ENCODE measurements at places on chromosomes 3 and 15.
A peak's percentile ranks its signal among the peaks of the same experiment; 100 is the strongest.

GRCh38 chr3:134437211-134437752, 48.5 kb downstream of the ANAPC13 start:
- DNase-seq = no peak

GRCh38 chr3:57227930-57228751, 612 bp downstream of the APPL1 start:
- peak; percentile 51 for DNase-seq

DNA sequence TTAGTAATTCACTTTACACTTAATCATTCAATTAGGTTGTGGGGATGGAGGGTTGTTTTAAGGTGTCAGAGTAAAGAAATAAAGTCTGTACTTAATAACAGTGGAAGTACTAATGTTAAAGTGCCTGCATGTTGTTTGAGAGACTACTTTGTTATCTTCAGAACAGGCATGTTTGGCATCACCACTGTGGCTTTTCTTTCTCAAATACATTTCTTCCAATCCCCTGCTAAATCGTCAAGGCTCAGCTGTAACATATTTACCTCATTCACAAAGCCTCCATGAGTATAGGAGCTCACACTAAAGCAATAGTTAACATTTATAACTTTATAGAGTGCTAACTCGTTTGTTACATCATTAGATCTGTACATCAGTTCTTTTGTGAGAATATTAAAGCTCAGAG, 2.6 kb downstream of the TIMMDC1 start:
- no peak for DNase-seq

- no peak for DNase-seq
Observed at GRCh38 chr15:79003896-79004295, 59.0 kb upstream of the CTSH start.

GRCh38 chr3:25156626-25157025, 271.4 kb upstream of the RARB start:
- DNase-seq = no peak

DNA sequence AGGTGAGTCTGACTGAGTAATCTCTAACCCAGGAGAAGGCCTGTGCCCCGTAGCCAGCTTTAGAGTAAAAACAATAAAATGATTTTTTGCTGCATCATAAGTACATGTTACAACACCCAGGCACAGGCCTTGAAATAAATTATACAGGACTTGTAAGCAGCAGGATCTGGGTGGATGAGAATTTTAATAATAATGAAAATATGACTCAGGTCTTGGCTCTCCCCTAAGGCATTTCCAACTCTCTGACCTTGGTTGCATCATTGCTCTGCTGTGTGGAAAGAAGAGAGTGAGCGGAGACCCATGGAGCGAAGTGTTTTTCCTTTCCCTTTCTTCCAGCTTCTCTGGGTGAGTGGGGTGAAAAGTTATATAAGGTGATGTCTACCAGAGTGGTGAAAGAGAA, 44.6 kb downstream of the EOMES start:
- no peak for DNase-seq

DNA sequence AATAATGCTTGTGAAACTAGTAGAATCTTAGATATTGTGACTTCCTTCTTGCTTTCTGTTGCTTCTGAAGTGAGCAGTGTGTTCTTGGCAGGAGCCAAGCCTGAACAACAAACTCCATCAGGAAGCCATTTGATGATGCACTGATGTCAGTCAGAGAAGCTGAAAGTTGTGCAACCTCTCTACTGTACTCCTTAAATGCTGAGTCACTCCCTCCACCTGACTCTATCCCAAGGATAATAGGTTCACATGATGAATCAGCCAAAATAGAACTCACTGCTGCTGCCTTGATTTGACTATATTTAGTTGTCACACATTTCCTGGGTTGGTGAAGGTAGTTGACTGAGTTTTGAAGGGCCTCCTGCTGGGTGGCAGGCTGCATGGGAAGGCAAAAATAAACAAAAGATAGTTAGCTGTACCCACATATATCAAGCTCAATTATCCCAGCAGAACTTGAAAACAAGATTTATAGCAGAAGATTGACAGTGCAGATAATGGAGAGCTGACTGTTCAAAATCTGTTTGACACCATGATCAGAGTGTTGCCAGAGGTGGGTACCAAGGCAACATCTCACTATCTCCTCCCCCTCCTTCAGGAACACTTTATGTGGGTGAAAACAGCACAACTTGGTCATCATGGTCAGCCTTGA, 328.4 kb upstream of the DPH6 start:
- DNase-seq = no peak

GRCh38 chr3:177881351-177881750, 654.9 kb upstream of the KCNMB2 start:
- no peak for DNase-seq

GRCh38 chr15:32838820-32839219, 121.0 kb downstream of the GREM1 start:
- peak; percentile 75 for DNase-seq

DNA sequence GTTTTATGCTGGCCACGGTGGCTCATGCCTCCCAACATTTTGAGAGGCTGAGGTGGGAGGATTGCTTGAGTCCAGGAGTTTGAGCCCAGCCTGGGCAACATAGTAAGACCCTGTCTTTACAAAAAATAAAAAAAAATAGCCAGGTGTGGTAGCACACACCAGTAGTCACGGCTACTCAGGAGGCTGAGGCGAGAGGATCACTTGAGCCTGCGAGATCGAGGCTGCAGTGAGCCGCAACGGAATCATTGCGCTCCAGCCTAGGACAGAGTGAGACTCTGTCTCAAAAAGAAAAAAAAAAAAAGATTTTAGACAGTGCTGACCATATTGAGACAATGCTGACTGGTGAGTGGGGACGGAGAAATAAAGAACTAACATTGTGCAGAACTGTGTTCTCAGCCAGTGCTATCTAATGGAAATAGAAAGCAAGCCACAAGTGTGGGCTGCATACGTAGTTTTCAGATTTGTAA, 67.2 kb downstream of the ST6GAL1 start:
- no peak for DNase-seq

DNA sequence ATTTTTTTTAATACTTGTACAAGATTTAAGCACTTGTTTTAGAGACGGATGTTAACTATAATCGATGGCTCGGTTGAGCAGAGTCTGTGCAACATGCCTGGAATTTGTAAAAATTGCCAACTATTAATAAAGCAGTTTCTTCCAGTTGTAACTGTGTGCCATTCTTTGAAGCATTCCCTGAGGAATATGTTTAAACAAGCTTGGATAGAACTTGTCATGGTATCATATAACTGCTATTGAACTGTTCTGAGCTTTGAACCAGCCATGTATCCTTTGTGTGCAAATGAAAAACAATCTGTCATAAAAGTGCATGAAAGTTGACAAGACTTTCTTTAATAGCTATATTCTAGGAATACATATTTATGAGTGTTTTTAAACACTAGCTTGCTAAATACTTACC, 45.8 kb upstream of the UBE2E2 start:
- no peak for DNase-seq

DNA sequence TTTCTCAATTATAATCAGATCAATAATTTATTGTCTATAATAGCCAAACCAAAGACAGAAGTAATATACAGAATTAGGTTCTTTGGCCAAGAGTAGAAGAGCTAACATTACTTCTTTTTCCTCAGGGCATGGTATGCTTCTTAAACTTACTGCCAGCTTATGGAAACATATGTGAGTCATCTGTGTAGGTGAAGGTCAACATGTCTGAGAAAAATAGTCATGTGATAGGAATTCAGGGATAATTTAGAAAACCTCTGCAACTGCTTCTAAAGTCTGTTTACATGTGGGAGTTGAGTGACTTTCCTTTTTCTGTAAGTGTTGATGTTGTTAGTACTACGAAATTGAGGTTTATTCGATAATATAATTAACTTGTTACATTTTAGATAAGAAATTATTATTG, 19.2 kb upstream of the MAP6D1 start:
- no peak for DNase-seq

- DNase-seq = no peak
Observed at GRCh38 chr15:60371175-60372051, 26.4 kb downstream of the ANXA2 start.

DNA sequence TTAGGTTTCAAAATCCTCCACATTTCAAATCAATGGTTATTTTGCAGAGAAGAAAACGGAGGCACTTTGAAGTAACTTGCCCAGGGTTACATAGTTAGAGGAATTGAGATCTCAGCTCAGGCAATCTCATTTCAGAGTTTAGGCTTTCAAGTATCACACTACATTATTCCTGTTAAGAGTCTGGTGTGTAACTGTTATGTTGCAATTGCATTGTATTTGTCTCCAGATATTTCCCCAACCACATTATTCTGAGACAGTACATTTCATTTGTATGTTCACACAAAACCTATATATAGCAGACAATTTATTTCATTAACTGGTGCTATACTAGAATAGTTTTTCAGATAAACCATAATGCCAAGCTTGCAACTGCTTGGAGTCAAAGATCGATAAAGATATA, 154.2 kb upstream of the TSPAN3 start:
- DNase-seq = no peak

DNA sequence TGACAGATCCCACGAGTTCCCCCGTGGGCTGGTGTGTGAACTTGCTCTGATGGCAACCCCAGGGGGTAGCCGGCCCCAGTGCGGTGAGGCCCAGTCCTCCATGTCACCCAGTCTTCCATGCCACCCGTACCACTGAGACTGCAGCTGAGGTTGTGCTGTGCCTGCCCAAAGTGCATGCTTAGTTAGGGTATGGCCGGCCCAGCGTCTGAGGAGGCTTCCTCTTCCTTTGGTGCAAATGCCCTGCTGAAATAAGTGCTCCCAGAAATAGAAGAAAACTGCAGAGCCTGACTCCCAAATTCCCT, 31.5 kb downstream of the MGLL start:
- DNase-seq = no peak

GRCh38 chr3:28151608-28152228, 89.7 kb upstream of the CMC1 start:
- DNase-seq = no peak

- no peak for DNase-seq
Observed at GRCh38 chr3:17643691-17644090, 98.7 kb downstream of the TBC1D5 start.

GRCh38 chr3:99874237-99875002, 56.8 kb downstream of the CMSS1 start:
- no peak for DNase-seq

DNA sequence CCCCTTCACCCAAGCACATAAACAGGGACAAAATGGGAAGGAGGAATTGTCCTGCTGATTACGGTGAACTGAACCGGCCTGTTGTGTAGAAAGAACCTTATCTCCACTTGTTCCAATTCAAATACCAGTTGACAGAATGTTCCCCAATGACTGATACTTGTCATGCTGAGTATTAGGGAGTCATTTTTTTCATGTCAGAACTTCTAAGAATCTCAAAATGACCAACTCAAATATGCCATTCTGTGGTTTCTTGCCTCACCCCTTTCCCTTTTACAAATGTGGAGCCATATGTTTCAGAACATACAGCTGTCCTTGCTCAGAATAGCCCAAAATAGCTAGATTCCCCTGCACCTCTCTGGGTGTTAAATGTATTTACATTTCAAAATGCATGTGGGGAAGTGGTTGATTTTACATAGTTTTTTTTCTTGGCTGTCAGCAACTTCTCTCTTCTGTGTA, 405.9 kb upstream of the TBL1XR1 start:
- DNase-seq = no peak

GRCh38 chr15:78147566-78147965, 1.6 kb upstream of the IDH3A start:
- DNase-seq = no peak

DNA sequence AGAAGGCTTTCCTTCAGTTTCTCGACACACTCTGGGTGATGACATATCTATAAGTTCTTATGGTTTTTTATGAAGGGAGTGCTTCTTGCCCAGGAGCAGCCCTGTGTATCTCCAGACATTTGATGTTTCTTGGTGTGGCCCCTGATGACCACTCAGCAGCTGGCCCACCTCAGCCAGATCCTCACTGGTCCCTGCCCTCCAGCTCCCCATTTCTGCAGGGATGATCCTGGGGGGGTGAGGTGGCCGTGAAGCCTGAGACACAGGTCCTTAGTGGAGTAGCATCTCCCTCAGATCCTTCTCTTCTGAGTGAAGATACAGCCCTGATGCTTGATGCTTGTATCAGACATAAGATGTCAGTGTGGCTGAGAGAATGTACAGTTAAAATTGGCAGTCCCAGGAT, 127.7 kb downstream of the LRRC3B start:
- no peak for DNase-seq

DNA sequence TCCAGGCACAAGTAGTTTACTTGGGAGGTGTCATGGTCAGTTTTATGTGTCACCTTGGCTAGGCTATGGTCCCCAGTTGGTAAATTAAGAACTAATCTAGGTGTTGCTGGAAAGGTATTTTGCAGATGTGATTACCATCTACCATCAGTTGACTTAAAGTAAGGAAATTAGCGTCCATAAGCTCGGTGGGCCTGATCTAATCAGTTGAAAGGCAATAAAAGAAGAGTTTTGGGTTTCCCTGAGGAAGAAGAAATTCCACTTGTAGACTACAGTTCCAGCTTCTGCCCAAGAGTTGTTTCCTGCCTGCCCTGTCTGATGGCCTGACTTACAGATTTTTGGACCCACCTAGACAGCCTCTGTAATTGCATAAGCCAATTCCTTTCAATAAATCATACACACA, 438.7 kb upstream of the PROK2 start:
- DNase-seq = no peak

GRCh38 chr15:39266890-39267289, 314.0 kb upstream of the THBS1 start:
- no peak for DNase-seq

- DNase-seq = no peak
Observed at GRCh38 chr3:13506239-13506638, 26.1 kb downstream of the HDAC11 start.

DNA sequence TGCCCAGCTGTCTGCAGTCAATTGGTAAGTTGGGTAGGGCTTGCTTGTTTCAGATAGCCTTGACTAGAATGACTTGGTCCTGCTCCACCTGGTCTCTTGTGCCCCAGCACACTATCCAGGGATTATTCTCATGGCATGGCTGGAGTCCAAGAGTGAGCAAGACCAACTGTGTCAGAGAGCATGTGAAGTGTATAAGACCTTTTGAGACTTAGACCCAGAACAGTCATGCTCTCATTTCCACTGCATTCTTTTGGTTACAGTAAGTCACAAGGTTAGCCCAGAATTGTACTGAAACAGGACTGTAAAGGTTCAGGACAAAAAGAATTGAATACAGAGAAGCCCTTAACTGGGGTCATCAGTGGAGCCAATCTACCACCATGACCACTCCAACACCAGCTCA, 650.8 kb upstream of the ADAMTS9 start:
- DNase-seq = no peak

GRCh38 chr3:73766599-73767381, 142.0 kb upstream of the PDZRN3 start:
- DNase-seq = no peak

Measured in amygdala (tissue), 56 donors.